ENCODE measurements at places on chromosomes 7 and 10. TPM values are rescaled to one million over a fixed set of nuclear protein-coding genes. Genes with fewer than 3 reads are reported as not detected.

Gene ZPBP
- polyA plus RNA-seq: not detected

Gene IGF2BP3
- 0.45 TPM for polyA plus RNA-seq

Gene RET
- 0.56 TPM for polyA plus RNA-seq

Gene CFAP70
- 1.8 TPM for polyA plus RNA-seq

Gene HMX2
- polyA plus RNA-seq: 0.03 TPM

Gene EN2
- 0.04 TPM for polyA plus RNA-seq

Gene AHR
- polyA plus RNA-seq: 25.1 TPM

All from adipose tissue (tissue), 3 donors.